ENCODE measurements at places on chromosomes 16 and 17.

- no peak for DNase-seq
Observed at GRCh38 chr17:4541328-4542002, 13.7 kb downstream of the MYBBP1A start.

DNA sequence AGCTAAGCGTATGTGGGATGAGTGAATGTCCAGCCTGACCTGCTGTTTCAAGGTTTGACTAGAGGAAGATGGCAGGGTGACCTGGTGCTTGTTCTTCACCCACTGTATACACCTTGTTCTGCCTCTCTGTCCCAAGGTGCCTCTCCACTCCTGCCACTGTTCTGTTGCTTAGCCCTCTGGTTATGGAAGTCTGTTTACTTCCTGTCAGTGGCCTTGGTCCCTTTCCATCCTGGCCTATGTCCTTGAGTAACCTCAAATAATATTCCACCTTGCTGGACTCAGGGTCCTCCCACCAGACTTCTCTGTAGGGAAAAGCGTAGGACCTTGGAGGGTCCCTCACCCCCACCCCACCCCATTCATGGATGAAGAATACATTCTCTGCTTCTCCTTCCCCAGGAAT, 73.2 kb upstream of the SALL1 start:
- no peak for DNase-seq

GRCh38 chr17:63249256-63250004, 196.7 kb downstream of the CYB561 start:
- DNase-seq = peak; percentile 13

DNA sequence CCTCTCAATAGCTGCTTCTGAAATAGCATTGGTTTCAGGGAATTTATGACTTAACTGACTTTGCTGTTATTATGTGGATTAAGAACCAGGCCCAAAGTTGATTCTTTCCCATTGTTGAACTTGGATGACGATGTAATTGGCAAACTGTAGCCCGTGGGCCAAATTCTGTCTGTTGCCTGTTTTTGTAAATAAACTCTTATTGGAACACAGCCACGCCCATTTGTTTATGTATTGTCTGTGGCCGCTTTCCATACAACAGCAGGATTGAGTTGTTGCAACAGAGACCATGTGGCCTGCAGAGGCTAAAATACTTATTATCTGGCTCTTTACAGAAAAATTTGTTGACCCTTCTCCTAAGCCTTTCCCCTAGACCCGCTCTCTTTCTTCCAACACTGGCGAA, 31.6 kb downstream of the NTN1 start:
- no peak for DNase-seq

DNA sequence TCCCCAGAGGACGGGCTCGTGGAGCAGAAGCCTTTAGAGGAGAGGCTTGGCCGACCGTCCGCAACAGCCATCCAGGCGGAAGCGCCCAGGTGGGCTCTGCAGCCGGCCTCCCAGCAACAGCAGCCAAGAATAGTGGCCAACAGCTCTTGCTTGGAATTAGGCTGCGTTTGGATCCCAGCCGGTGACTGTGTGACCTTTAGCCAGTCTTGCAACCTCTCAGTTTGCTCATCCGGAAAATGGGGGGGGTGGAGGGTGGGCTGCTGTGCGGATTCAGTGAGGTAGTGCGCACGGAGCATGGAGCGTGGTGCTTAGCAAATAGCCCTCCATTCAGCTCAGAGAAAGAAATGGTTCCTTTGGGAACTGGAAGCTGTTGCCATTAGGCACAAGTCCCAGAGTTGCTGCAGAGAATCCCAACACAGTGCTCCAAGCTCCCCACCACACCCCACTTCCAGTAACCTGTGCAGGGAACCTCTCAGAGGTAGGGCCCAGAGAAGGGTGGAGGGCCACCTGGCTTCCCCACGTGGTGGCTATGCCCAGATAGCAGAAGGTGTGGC, 46.7 kb downstream of the RTN4RL1 start:
- DNase-seq = no peak

DNA sequence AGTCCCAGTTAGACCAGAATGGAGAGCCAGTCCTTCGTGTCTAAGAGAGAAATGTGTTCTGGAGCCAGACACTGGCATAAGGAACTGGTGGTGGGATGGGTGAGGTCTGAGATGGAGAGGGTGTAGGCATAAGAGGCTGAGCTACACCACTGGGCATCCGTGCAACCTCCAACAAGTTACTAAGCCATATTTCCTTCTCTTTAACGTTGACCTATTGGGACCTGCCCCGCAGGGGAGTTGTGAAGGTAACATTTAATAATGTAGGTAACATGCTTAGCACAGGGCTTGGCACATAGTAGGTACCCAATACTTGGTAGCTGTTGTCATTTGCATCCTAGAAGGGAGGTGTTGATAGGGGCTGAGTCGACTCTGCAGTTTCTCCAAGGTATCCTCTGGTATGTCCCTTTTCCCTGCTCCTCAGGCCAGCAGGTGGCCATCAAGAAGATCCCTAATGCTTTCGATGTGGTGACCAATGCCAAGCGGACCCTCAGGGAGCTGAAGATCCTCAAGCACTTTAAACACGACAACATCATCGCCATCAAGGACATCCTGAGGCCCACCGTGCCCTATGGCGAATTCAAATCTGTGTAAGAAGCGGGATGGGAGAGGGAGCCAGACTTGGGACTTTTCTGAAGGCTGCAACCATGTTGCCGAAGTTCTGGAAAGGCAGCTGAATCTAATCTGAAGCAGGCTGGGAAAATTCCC, 1.2 kb downstream of the MAPK7 start:
- DNase-seq = no peak

All from NCI-H2081 (cell line).